DMS79 treated with DMSO at 0.1 percent for 48 hours (cell line): ENCODE measurements at places on chromosomes 5 and 9.
A peak's percentile ranks its signal among the peaks of the same experiment; 100 is the strongest.

GRCh38 chr5:148626986-148627385 lies 27.3 kb downstream of the HTR4 start:
- DNase-seq = no peak

DNA sequence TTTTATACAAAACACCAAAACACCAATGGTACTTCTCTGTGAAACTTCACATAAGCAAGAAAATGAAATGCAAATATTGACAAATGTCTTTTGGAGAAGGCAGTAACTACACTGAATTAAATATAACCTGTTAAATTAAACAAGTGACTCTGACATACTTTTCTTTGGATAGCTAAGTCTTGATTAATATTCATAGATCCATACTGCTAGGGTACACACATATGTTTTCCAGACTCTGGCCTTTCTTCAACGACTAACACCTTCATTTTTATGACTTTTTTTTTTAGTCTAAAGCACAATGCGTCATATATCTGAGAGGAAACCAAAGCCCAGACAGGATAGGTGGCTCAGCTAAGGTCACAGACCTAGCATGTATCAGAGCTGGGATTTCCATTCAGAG lies 263.7 kb downstream of the TENT4A start:
- no peak for DNase-seq

GRCh38 chr5:515273-515836 lies 8.9 kb downstream of the SLC9A3 start:
- no peak for DNase-seq

- peak; percentile 26 for DNase-seq
These were observed 68.3 kb downstream of the KCNIP1 start for GRCh38 chr5:170571875-170572852.

GRCh38 chr5:109936996-109937395 lies 247.3 kb downstream of the MAN2A1 start:
- no peak for DNase-seq

DNA sequence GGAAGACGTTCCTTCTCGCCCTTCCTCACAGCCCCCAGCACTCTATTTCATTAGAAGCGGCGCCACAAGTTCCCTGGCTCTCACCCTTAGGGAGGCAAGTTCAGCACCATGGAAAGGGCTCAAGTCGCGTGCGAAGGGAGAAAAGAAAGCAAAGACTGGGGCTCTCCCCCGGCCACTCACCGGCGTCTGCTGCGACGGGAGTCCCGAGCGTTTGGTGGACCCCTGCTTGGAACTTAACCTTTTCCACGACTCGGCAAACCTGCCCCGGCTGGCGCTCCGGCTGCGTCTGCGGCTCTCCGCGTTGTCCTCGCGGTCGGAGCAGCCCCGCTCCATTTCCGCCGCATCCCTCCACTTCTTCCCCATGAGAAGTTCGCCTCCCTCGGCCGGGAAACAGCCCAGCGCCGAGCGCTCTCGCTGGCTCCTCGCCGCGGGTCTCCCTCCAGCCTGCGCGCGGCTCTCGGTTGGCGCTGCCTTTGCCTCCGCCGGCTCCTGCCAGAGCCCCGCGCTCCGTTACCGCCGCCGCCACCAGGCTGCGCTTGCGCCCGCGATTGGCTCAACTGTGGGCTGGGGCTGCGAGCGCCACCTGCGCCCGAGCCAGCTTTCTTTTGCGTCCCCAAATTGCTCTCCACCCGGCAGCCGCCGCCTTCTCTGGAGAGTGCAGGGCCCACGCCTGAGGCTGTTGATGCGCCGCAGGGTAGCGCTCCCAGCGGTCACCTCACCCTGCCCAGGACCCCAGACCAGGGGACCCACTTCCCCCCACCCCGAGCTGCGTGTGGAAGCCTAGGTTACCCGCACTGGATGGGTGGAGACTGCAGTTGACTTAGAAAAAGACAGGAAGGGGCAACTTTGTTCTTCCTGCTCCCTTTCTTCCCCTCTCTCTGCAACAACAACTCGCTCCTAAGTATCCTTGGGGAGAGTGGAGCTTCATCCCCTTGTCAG lies 321.6 kb downstream of the CEMIP2 start:
- DNase-seq = peak; percentile 14

DNA sequence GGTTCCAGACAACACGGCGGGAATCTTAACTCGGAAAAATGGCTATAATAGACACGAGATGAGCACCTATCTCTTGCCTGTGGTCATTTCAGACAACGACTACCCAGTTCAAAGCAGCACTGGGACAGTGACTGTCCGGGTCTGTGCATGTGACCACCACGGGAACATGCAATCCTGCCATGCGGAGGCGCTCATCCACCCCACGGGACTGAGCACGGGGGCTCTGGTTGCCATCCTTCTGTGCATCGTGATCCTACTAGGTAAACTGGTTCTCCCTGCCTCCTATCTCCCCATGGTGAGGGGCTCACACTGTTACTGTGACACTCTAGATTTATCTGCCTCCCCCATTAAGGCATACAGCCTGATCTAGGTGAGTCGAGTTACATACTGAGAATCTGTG lies 124.2 kb downstream of the CDH6 start:
- no peak for DNase-seq

DNA sequence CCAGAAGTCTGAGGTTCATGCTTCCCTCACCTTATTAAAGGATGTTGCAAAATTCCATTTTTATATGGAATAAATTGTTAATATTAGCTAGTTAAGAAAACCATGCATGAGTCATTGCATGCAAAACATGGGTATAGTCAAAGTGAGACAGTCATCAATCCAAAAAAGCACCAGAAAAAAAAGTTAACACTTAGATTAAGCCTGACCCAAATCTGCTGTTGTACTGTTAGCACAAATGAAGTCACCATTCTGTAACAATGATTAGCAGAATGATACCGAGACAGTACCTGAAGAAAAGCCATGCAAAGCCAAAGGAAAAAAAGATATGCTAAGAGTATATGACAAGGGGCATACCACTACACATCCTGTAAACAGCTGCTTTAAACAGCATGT lies 49.5 kb downstream of the PKD2L2 start:
- DNase-seq = no peak

DNA sequence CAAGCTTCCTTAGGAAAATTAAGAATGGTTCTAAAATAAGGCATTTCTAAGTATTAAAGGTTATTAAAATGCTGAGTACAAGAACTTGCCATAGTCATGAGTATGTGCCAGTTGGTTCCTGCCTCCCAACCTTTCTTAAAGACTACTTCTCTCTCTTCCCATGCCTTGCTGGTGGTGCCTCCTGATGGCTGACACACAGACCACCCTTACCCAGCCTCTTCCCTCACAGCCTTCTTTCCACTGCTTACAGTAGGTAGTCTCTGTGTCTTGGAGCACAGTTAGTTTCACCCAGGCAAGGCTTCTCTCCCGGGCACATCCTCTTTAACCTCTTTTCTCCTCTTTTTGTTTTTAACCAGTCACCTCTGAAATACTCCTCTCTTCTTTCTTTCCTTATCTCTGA lies 20.6 kb upstream of the GPR150 start:
- DNase-seq = no peak

- no peak for DNase-seq
These were observed 301.7 kb downstream of the MRPS30 start for GRCh38 chr5:45110399-45110798.

GRCh38 chr5:147092044-147092443 lies 142.8 kb upstream of the STK32A start:
- DNase-seq = no peak

- DNase-seq = no peak
These were observed 35.0 kb upstream of the ARRDC3 start for GRCh38 chr5:91418158-91418557.

DNA sequence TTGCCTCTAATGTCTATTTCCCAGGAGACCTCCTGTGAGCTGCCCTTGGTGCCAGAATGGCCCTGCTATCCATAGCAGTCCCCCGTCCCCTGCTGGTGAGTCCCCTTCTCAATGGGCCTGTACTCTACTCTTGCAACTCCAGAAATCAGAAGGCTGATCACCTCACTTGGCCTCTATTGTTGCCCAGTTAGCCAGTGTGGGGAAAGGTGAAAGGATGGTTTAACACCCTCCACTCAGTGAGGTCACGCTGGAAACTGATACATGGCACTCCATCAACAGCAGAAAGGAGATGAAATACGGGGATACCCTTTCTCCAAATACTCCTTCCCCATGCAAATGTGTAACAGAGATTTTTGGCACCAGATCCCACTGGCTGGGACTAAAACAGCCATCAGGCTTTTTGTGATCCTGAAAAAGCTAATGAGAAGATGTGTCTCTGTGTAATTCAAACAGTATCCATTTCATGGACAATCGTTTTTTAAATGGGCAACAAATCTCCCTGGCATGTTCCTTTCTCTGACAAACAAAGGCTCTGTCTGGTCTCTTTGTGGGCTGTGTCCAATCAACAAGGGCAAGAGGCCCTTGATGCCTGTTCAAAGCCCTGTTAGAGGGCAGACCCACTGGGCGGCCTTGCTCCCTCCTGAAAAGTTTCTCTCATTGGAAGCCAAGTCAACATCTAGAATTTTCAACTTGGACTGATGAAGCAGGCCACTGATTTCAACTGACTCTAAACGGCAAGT lies 343.7 kb downstream of the SPOCK1 start:
- DNase-seq = no peak

- no peak for DNase-seq
These were observed 566.5 kb downstream of the LRRC70 start for GRCh38 chr5:63145167-63145566.

- no peak for DNase-seq
These were observed 132.0 kb downstream of the MLLT3 start for GRCh38 chr9:20490246-20490834.

GRCh38 chr9:36325081-36325828 lies 67.0 kb upstream of the GNE start:
- no peak for DNase-seq

- DNase-seq = no peak
These were observed 6.0 kb downstream of the NACC2 start for GRCh38 chr9:136088939-136089696.

- DNase-seq = peak; percentile 27
These were observed 131.1 kb downstream of the OLFM1 start for GRCh38 chr9:135218331-135219225.

DNA sequence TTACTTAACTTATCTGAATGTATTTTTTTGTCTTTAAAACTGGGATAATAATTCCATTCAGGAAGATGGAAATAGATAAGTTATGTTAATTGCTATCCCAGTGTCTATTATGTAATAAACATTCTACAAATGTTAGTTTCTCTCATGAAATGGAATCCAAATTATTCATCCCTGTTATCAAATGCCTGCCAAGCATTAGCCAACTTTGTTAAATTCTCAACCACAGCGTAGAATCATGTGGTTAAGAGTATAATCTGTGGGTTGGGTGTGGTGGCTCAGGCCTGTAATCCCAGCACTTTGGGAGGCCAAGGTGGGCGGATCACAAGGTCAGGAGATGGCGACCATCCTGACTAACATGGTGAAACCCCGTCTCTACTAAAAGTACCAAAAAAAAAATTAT lies 912.9 kb upstream of the SEMA6A start:
- no peak for DNase-seq

- DNase-seq = peak; percentile 12
These were observed 49.6 kb downstream of the NSUN2 start for GRCh38 chr5:6583049-6583880.

GRCh38 chr5:107282061-107282460 lies 388.7 kb downstream of the EFNA5 start:
- DNase-seq = no peak

DNA sequence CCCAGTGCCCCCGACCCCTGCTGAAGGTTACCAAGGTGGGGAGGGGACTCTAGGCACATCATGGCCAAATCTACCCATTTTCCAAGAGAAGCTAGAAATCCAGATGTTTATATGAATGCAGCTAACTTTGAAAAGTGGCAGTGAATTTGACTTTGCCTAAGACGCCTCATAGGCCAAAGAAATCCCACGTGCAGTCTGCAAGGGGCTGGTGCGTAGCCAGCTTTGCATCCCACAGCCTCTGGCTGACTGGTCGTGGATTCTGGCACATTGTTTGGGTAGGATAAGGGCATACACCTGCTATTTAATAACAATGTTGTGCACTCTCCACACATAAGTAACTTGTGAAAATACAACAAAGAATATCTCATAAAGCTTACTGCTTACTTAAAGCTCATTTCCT lies 3.5 kb upstream of the GADD45G start:
- no peak for DNase-seq

- DNase-seq = no peak
These were observed 222.9 kb upstream of the MEF2C start for GRCh38 chr5:89105836-89106235.

DNA sequence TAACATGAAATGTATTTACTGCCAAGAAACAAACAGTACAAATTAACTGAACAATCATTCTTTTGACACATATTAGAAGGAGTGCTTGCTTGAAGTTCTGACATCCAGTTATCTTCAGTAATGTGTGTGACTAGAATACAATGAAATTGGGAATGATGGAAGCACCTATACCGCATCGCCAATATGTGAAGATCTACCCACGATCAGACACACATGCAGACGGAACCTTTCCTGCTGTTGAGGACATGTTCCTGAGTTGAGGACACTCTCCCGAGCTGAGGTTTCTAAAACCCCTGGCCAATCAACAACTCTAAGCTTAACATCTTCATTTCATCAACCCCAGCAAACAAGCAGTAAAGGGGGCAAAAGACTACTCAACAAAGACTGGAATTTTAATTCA lies at the start of gene OR13C3:
Gene OR13C3, minus strand, starts transcription at position 101 of the 400 bp plus-strand sequence. CDS start 133 bp downstream, outside the sequence.
- no peak for DNase-seq

- DNase-seq = no peak
These were observed 56.4 kb downstream of the SH3GL2 start for GRCh38 chr9:17635115-17635890.

DNA sequence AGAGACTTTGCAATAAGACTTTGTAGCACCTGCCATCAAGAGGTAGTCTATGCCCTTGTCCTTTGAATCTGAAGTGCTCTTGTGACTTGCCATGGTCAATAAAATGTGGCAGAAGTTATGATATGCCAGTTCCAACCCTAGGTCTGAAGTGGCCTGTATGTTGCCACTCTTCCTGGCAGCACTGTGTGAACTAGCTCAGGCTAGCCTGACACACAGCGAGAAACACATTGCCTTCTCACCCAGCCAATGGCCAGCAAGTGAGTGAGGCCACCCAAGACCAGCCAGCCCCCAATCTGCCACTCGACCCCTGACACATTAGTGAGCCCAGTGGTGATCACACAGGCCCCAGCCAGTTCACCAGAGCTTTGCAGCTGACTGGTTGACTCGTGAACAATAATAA lies 52.7 kb upstream of the OSMR start:
- DNase-seq = peak; percentile 94

DNA sequence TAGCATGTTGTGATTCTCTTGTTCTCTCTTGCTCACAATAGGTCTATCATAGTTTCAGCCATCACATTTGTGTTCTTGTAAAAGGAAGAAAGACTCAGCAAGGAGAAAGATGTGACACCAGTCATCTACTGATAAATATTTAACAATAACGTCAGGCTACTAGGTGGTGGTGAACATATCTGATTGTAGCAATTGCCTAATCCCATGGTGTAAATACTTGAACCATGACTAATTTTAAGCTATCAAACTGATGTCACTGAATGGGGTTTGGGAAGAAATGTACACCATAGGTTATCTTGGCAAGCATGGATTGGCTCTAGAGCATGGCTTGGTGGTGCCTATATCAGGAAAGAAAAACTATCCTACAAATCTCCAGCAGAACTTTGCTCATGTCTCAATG lies 16.6 kb downstream of the DMRTA1 start:
- no peak for DNase-seq

- DNase-seq = peak; percentile 55
These were observed 21.8 kb upstream of the ANKRD18A start for GRCh38 chr9:38641985-38642864.
